NCI-H1694 treated with DMSO at 0.1 percent for 48 hours (cell line): ENCODE measurements at places on chromosomes 3 and 15.

DNA sequence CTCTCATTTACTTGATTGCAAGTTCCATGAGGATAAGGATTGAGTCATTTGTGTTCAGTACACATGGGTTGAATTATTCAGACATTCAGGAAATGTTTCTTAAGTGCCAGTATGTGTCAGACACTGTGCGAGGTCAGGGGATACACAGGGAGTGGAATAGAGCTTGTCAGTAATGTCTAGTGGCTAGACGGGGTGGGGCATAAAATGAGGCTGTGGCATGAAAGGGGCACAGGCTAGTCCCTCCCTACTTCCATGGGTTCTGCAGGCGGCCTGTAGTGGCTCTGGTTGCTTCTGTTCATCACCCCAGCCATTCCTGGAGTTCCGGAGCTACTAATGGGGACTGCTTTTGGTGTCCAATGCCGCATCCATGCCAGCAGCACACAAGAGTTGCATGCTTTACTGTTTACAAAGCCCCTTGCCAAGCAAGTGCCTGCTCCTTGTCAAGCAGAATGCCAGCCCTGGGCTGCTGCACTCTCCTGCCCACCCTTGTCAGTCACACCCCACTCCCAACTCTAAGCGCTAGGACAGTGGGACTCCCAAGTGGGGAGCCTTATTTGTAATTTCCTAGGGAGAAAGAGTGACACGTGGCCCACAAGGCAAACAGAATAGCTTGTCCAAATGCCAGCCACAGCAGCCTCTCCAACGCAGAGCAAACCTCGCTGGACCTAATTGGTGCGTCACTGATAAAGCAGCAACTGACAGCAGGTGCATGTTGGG is 70.8 kb downstream of the RAB11A start:
- no peak for DNase-seq

DNA sequence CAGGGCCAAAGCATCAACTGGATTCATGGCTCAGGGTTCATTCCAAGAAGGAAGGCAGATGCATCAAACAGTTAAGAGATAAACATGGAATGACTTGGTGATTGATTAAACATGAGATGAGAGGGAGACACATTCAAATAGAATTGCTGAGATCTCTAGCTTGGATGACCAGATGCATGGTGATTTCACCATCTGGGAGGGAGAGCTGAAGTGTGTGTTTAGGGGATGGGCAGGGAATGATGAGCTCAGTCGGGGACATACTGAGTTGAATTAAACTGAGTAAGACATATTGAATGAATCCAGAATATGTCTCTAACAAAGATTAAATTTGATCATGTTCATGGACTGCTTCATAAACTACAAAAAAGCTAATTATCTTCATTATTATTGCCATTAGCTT is 35.5 kb downstream of the CADPS start:
- no peak for DNase-seq

DNA sequence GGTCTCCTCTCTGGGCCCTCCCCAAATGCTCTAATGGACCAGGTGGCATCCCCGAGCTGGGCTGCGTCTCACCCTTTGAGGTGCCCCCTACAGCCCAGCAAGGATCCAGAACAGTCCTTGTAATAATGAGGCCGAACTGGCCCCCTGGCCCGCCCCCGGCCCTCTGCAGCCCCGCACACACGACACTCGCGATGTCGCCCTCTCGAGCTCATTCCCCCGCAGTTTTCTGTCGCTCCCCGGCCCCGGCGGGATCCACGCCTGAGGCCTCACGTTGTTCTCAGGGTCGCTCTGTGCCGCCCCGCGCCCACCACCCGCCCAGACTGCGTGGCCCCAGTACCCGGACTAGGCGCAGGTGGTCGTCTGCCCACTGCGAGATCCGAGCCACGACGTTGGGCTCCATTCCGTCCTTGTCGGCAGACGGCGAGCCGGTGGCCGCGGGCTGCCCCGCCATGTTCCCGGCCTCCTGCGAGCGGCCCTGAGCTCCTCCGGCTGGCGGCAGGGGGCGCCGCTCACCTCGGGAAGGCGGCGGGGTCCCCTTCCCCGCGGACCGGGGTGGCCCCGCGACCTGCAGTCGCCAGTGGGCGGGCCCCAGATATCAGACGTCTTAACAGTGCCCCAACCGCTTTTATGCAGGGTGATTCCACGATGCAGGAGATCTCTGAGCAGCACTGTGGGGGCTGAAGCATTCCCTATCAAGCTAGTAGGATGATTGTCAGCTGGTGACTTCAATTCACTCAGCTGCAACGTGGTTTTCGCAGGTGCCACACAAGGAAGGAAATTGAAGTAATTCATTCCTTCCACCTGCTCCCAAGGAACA is at the start of gene C3orf33:
TSS of gene C3orf33 (minus strand) at position 477 of the 817 bp plus-strand sequence. CDS start at position 451, 26 bp downstream.
- DNase-seq = peak; percentile 72

- no peak for DNase-seq
Measured at GRCh38 chr3:23304424-23304823, 101.3 kb downstream of the UBE2E2 start.

DNA sequence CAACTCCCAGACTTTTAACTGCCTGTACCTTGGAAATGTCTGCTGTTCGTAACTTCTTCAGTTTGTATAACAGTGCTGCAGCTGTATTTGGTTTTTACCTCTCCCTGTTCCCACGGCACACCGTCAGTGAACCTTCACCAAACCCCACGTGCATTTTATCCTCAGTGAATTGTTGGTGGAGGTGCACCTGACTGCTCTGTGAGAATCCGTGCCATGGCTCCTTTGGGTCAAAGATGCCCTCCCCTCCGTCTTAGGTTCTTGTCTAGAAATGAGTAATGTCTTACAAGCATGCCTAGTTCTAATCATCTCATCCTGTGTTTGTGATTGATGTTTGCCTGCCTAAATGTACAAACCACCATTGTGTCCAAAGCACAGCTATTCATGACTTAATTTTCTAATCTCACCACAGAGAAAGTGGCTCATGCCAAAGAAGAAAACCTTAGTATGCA is 28.2 kb downstream of the TPM1 start:
- DNase-seq = no peak

DNA sequence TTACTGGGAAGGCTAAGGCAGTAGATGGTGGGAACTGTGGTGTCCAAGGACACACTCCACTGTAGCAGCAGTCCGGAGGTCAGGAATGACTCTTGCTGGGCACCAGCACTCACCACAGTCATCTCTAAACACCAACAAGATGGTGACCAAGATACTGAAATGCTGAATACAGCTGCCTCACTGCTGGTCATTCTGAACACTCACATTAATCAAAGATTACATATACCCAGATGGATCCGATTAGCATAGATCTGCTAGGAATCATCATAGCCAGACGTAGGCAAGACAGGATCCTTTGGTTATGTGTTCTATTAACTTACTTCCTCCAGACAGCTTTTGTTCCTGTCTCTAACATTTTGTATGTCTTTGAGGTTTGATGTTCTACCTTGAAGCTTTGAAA is 134.9 kb upstream of the BFSP2 start:
- DNase-seq = no peak

DNA sequence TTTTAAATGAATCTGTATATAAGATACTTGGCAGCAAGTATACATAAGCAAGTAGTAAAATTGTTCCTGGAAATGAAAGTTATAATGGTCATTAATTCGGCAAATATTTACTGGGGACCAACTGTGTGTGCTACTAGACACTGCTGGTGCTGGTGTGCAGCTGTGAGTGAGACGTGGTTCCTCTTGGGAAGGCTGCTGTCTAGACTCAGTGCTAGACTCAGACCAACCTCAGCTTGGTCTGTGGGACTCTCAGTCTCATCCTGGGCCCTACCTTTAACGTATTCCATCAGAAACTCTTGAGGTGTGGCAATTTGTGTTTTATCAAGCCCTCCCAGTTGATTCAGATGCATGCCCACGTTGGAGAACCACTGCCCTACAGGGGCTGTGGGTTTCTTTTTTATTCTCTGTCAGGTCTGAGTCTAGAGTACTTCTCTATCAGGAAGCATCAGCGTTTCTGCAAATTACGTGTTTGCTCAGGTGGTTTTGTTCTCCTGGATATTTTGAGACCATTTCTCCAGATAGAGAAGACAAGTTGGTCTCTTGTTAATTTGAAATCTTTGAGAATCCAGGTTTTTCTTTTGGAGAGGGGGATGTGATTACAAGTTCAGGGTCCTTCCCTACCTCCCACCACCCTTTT is 6.8 kb downstream of the TLNRD1 start:
- no peak for DNase-seq

DNA sequence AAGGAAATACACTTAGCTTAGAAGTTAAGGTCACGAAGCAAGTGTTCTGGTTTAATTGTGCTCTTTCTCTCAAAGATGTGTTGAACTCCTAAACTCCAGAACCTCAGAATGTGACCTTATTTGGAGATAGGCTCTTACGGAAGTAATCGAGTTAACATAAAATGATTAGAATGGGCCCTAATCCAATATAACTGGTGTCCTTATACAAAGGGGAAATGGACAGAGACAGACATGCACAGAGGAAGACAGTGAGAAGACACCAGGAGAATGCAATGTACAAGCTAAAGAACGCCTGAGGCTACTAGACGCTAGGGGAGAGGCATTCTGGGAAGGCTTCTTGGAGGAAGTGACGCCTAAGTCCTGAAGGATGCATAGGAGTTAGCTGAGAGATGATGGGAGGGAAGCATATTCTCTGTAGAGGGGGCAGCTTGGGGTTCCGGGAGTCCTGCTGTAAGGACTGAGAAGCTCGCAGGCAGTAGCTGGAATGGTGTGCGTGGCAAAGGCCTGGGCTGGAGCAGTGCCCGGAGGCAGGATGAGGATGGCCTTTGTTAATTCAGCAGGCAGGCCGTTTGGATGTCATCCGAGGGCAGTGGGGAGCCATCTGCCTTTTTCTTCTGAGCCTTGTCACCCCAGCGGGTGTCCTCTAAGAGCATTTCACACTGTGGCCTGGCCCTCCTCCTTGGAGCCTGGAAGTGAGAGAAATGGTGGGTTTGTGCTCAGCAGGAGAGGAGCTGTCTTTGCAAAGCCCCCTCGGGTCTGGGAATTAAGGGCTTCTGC is 513.4 kb downstream of the SHQ1 start:
- no peak for DNase-seq

- peak; percentile 38 for DNase-seq
Measured at GRCh38 chr3:13268961-13269441, 151.1 kb downstream of the NUP210 start.

DNA sequence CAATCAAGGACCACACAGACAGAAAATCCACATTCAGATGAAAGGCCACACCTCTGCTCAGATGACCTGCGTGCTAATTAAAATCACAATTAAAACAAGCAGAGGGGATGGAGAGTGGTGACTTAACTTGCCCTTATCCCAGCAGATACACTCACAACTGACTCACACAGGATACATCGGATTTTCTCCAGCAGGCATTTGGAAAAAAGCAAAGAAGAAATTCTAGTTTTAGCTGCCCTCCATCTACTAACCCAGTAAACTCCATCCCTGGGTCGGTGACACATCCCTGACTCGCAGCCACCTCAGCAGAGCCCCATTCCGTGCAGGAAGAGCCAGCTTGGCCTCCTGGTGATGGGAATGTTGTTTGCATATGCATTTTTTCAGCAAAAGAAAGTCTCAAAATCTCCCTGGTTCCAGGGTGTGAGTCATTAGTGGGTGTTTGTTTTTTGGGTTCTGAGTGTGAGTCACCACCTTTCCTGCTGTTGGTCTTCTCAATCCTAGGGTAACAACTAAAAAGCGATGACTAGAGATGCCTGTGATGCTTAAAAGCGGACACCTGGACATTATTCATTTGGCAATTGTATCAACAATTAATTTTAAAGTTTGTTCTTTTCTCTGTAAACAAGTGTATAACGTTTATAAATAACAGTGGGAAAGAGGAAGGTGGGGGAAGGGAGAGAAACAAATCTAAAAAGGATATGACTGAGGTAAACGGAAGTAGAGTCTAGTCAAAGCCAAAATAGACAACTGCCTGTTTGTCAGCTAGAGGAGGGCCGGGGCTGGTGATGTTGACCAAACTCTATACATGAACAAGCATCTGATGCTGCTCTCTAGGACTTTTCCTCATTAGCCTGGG is 49.8 kb upstream of the SLC4A7 start:
- no peak for DNase-seq

- no peak for DNase-seq
Measured at GRCh38 chr3:75983609-75984290, 198.4 kb upstream of the ZNF717 start.

- DNase-seq = no peak
Measured at GRCh38 chr3:42177068-42177800, 86.1 kb downstream of the TRAK1 start.

DNA sequence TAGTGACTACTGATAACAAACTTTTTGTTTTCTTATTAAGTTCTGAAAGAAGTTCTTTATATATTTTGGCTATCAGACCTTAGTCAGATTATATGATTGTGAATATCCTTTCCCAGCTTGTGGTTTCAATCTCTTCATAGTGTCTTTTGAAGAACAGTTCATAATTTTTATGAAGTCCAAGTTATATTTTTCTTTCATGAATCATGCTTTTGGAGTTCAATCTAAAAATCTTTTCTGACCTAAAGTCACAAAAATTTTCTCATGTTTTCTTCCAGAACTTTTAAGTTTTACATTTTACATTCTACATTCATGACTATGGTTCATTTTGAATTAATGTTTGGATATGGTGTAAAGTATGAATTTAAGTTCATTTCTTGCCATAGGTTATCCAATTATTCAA is 34.2 kb upstream of the OCA2 start:
- DNase-seq = no peak

GRCh38 chr15:80953953-80954778 is 35.5 kb downstream of the MESD start:
- no peak for DNase-seq

DNA sequence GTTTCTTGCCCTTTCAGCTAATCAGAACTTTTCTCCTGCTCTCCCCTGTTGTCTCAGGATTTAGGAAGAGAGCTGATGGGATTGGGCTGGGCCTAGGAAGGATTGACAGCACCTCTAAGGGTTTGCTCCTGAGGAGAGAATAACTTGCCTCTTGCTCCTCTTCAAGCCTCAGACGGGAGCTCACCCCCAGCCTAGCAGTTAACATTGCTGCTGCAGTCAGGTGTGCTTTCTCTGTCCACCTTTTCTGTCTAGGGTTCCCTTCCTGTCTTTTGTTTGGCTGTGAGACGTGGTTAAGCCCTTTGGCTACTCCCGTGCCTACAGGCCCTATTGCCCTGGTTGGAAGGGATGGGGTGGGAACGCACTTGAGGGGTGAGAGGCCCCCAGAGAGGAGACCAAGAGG is 20.1 kb downstream of the TMEM108 start:
- DNase-seq = no peak

GRCh38 chr3:41419809-41420208 is 220.5 kb downstream of the CTNNB1 start:
- no peak for DNase-seq

DNA sequence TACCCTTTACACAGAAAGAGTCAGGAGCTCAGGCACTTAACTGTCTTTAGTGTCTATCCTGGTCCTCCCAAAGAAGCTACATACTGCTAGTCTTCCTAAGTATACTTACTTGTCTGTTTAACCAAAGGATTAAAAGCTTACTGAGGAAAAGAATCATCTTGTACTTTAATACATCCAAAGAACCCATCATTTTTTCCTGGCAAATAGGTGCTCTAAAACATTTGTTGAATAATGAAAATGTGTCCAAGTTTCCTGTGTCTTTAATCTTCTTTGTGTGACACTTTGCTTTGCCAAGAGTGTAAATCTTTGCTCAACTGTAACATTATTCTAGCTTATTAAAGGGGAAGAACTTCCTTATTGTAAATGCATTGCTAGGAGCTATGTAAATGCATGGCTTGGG is 519.2 kb downstream of the OTOL1 start:
- DNase-seq = no peak

- DNase-seq = no peak
Measured at GRCh38 chr15:101710806-101711205, 13.5 kb downstream of the TARS3 start.

GRCh38 chr15:40091861-40092255 is 16.8 kb downstream of the BMF start:
- no peak for DNase-seq
